HS-5 (cell line): ENCODE measurements at places on chromosomes 1 and 21.

- peak; percentile 56 for DNase-seq
Measured at GRCh38 chr1:149986486-149987296, 23.8 kb downstream of the OTUD7B start.

GRCh38 chr1:201773764-201774163 lies 55.2 kb upstream of the IPO9 start:
- no peak for DNase-seq

GRCh38 chr1:84959294-84959693 lies 37.6 kb downstream of the MCOLN2 start:
- DNase-seq: no peak

- no peak for DNase-seq
Measured at GRCh38 chr1:29762635-29763034, 526.3 kb downstream of the PTPRU start.

GRCh38 chr1:1324084-1324523 lies 356 bp downstream of the INTS11 start:
- no peak for DNase-seq

GRCh38 chr1:173269490-173270230 lies 62.5 kb upstream of the TNFSF4 start:
- DNase-seq: peak; percentile 69

GRCh38 chr1:61496501-61496900 lies 228.4 kb downstream of the TM2D1 start:
- no peak for DNase-seq

DNA sequence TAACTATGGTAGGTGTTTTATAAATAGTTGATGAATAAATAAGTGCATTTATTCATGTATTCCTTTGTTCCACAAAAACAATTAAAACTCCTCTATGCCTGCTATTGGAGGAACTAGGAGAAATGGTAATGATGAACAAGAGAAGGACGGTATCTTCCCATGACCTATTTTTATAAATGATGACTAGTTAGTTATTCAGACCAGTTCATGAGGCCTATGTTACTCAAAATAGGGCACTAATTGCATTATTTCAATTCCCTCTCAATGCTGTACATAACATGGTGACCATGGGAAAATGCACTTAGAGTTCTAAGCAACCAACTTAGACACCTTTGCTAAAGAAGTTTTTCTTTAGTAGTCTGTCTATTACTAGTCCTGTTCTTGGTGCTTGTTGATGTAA lies 53.1 kb downstream of the XCL1 start:
- DNase-seq: no peak

DNA sequence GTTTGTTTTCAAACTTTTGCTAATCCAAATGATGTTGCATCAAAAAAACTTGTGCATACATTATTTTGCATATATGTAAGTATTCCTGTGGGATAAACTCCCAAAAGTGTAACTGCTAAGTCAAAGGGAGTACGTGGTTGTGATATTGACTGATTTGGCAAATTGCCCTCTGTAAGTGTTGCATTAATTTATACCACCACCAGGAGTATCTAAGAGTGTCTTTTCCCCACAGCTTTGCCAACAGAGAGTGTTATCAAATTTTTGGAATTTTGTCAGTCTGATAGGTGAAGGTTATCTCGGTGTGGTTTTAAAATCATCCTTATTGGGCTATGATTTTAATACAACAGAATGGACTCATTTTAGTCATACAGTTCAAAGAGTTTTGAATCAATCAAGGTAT lies 30.1 kb upstream of the PARP1 start:
- no peak for DNase-seq

DNA sequence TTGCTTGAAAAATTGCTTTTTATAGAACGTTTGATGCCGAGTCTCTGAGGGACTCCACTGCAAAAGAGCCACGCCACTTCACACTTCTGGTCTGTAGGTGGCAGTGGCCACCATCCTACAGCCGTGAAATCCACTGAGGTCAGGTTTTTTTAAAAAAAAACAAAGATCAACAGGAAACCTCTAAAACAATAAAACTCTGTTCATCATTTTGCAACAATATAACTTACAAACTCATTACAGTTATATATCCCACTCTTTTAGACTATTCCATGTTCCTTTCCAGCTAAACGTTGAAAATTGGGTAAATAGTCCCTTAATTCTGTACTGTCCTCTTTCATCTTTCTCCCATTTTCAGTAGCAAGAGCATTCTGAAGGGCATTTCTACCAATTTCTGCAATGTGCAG lies 64.6 kb upstream of the FMN2 start:
- peak; percentile 29 for DNase-seq

DNA sequence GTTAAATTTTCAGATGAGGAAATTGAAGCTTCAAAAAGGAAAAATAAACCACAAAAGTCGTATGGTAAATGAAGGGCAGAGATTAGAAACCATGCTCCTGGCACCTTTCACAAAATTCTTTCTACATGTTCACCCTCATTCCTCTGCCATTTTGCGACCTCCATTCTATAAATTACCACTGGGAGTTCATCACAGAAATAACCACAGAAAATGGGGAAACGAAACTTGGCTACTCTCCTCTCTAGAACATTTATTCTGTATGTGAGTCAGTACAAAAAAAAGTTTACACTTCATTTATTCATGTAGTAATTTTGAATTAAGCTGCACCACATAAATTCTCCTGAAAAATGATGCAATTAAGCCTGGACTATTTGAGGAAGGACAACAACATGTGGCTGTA lies 320.9 kb upstream of the C1orf87 start:
- no peak for DNase-seq

- DNase-seq: peak; percentile 51
Measured at GRCh38 chr1:182259229-182259872, 132.2 kb downstream of the GLUL start.

GRCh38 chr1:42379794-42380585 lies 602 bp upstream of the RIMKLA start:
- no peak for DNase-seq

DNA sequence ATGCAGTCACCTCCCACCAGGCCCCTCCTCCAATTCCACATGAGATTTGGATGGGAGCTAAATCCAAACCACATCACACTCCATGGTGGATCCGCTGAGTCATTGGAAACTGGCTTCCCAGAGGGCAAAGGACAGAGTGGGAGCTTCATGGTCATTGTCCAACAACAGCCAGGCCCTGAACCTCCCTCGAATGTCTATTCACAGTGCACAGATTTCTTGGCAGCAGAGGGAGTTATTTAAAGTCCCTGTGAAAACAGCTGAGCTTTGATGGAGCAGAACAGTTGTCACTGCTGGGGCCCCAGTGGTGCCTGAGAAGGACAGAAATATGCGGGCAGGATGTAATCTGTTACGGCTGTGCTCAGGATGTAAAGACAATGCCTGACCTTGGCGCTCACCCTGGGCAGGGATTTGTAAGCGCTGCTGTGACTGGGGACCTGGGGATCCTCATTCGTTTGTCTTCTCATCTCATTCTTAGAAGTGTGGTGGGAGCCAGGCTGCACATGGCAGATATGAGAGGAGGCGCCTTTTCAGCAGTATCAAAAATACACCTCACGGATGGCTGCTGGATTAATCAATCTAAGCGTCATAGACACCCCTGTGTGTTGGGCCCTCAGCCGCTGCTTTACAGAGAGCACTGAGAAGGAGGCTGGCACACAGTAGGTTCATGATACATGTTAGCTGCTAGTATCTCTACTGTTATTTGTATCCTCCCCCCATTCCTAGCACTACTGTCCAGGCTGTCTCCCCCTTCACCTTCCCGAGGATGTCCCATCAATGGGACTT lies 439.4 kb downstream of the PTPRU start:
- no peak for DNase-seq

GRCh38 chr1:35564037-35564883 lies 6.7 kb downstream of the NCDN start:
- peak; percentile 49 for DNase-seq

DNA sequence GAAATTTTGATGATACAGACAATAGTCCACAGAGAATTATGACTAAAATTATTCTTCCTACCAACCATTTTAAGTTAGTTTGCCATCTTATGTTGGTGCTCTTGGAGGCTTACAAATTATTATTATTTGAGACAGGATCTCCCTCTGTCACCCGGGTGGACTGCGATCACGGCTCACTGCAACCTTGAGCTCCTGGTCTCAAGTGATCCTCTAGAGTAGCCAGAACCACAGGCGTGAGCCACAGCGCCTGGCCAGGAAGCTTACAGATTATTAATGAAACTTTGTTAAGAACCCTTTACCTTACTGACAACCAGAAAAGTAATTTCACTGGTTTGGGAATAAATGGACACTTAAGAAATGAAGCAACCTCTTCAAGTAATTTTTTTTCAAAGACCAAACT lies 8.0 kb upstream of the DNAJB4 start:
- no peak for DNase-seq
